SW 1271 (cell line): ENCODE measurements at places on chromosomes 7 and 10.

DNA sequence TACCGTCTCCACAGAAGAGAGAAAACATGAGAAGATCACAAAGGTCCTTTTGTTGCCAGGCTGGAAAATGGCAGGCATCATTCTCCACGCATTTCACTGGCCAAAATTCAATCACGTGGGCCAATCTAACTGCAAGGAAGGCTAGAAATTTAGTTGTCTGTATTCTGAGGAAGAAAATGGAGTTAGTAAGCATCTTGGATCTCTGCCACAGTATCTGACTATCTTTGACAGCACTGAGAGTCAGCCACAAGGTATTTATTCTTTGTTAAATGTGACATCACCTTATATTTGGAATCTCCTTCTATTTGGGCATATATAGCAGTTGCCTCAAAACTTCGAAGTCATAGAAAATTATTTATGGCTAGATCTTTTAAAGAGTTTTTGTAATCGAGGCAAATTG lies 213.9 kb downstream of the NSUN6 start:
- no peak for DNase-seq

GRCh38 chr7:142808802-142809583 lies 38.2 kb downstream of the PRSS2 start:
- no peak for DNase-seq

DNA sequence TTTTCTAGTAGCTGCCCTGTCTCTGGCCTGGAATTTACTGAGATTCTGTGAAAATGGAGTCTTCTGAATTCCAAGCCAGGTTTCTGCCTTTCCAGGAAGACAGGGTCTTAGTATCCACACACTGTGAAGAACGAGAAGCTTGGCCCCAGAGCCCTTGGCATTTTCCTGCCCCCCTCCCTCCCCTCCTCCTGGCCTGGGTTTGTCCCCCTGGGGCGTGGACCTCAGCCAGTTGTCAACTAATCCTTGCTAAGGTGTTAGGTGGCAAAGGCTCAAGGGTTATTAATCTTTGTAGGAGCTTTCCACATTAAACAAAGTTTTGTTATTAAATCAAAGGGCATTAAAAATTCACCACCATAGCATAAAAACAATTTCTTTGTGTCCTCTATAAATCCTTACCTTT lies 329.5 kb downstream of the RNLS start:
- no peak for DNase-seq

GRCh38 chr7:2283074-2283473 lies 31.2 kb downstream of the SNX8 start:
- no peak for DNase-seq

- DNase-seq, result no peak
These were observed 76.2 kb downstream of the MACC1 start for GRCh38 chr7:20141002-20141345.

GRCh38 chr7:91151916-91152315 lies 112.3 kb upstream of the FZD1 start:
- no peak for DNase-seq

GRCh38 chr7:47734949-47735291 lies 153.0 kb upstream of the TNS3 start:
- no peak for DNase-seq

- no peak for DNase-seq
These were observed 8.9 kb downstream of the ANKMY2 start for GRCh38 chr7:16636555-16637101.

DNA sequence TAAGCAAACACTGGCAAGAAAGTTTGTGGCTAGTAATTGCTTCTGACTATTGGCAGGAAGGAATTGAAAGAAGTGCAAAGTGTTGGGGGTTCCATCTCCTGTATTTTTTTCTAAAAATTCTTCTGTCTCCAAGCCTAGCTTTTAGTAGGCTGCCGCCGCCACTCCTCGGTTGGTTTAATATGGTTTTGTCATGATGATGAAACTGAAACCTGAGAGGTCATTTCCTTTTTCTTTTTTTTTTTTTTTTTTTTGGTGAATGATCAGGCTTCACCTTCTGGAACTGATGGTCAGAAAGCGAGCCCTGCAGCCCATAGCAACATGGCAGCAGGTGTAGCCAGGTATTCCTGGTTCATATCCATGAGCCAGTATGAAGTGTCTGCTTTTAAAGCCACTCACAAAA lies 75.3 kb upstream of the AGBL3 start:
- no peak for DNase-seq

GRCh38 chr10:61786728-61787127 lies 114.8 kb upstream of the ARID5B start:
- no peak for DNase-seq

- DNase-seq, result no peak
These were observed 1153.3 kb upstream of the AUTS2 start for GRCh38 chr7:68444956-68445355.

DNA sequence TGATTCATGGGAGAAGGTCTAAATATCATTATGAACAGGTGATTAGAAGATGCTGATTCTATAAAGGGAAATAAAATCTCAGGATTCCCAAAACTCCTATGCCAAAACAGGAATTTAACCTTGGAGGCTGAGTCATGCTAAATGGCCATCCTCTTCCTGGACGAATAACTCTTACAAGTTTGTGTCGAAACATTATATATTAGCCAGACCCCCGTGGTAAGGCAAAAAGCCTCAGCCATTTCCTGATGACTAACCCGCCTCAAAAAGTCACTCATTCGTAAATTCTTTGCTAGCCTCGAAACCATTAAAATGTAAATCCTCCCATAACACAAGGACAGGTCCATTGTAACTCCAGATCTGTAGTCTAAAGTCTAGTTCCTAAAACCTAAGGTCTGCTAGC lies 32.0 kb downstream of the CUL2 start:
- DNase-seq, result peak; percentile 68

- DNase-seq, result no peak
These were observed 13.9 kb downstream of the ADK start for GRCh38 chr10:74164716-74165529.

DNA sequence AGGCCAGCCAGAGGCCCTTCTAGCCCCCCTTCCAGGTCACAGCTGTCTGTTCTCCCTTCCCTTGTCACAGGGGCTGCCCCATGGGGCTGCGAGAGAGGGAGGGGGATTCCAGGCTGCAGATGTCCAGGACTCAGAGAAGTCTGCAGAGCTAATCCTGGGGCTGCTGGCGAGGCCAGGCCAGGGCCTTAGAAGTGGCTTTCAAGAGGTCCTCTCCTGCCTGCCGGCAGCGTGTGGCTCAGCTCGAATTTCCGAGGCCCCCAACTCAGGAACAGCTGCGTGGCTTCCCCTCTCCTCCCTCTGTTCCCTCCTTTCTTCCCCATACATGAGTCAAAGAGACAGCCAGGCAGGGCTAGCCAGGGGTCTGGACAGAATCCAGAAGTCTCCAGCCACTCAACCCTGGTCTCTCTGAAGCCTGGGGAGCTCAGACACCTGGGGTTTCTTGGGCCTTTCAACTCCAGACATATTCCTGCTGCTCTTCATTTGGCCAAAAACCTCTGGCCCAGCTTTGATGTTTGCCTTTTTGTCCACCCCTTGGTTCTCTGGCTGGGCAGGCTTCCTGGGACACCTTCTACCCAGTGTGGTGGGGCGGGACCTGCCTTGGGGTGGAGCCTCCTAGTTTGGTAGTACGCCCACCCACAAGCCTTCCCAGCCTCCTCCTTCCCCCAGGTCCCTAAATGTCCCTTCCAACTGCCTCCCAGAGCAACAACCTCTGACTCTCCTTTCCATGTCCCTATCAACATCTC lies 21.8 kb upstream of the EIF5AL1 start:
- DNase-seq, result no peak
